ENCODE measurements at places on chromosomes 6 and 20. TPM values are rescaled to one million over a fixed set of nuclear protein-coding genes. Genes with fewer than 3 reads are reported as not detected.
A peak's percentile ranks its signal among the peaks of the same experiment; 100 is the strongest.

- DNase-seq: no peak
Measured at GRCh38 chr6:26126394-26127235, 39.4 kb downstream of the HFE start.

GRCh38 chr6:27829453-27830211 is 82.6 kb downstream of the OR2B2 start:
- no peak for DNase-seq

DNA sequence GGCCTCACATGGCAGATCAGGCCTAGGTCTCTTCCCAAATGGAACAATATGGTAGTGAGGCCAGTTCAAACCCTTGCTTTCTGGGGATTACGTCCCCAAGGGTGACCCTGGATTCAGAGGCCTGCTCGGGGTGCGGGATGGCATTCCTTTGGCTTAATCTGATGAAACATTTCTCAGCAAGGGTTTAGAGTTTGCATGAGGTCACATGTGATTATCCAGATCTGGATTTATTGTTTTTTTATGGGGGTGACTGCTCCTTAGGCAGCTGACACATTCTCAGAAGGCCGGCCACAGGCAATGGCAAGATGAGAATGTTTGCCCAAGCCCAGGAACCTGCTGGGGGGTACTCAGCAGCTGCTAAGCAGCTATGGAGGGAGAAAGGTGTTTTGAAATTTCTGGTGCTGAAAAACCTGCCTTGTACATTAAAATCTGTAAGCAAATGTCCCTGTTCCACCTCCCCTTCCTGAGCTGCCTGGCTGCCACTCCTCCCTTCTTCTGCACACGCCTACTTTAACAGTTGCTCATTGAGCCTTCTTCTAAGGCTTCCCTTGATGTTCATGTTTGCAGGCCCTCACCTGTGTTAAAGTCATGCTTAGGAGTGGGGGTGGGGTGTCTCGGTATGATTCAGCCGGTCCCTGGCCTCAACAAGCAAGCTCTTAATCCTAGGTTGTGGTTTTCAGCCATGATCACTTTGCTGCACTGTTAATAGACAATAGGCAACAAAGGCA is 37.9 kb upstream of the FUCA2 start:
- peak; percentile 83 for DNase-seq

GRCh38 chr6:64113704-64114103 is 478.1 kb downstream of the PHF3 start:
- DNase-seq: no peak

The PRDM13 gene
- not detected for total RNA-seq

GRCh38 chr6:143039548-143039947 is 21.1 kb upstream of the AIG1 start:
- no peak for DNase-seq

The MYB gene
- total RNA-seq: 19.4 TPM

DNA sequence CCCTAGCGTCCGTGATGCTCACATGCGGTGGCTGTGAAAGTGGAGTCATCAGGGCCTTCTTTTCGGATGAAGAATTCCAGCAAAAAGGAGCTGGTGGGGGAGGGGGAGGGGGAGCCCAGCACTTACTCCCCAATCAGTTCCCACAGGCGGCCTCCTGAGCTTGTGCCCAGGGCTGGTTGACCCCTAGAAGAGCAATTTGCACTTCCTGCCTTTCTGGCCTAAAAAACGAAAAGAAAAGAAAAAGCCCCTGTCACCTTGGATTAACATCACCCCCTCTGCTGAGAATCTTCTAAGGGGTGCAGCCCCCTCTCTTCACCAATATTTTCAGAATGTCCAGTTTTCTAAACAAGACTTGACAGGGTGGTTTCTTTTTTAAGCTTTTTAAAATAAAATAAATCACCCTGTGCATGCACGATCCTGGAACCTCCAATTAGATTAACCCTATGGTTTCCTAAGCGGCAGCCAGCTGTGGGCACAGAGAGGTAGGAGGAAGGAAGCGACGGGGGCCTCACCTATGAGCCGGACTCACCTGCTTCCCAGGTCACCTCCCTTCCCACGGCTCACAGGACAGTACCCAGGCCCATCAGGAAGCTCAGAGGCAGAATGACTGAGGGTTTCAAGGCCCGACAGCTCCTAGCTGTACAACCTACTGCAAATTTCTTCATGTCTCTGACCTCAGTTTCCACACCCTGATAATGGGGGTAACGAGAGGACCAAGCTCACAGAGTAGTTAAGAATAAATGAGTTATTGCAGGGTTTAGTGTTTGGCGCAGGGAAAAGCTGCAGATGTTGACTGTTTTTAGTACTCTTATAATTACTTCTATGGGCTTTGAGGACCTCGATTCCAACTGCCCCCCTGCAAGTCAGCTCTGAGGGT is 10.5 kb upstream of the TGM2 start:
- no peak for DNase-seq

DNA sequence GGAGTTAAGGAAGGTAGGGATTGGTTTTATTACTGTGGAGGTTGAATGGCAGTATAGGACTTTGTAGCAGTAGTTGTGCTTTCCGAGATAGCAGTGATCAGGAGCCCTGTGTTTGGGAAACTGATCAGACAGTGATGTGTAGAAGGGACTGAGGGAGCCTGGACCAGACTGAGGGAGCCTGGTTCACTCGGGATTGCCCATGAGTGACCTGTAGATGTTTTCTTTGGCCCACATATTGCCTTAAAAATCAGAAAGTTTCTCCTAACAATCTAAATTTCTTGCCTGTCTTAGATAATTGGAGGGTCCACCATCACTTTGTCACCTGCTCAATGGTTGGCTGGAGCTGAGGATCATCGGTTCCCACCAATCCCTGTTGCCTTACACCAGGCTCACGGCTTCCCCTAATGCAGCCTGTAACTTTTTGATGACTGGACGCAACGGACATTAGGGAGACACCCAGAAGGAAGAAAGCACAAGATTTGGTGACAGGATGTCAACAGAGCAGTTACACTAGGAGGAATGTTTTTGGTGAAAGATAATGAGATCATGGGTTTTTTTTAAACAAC is 1.1 kb downstream of the CDS2 start:
- no peak for DNase-seq

DNA sequence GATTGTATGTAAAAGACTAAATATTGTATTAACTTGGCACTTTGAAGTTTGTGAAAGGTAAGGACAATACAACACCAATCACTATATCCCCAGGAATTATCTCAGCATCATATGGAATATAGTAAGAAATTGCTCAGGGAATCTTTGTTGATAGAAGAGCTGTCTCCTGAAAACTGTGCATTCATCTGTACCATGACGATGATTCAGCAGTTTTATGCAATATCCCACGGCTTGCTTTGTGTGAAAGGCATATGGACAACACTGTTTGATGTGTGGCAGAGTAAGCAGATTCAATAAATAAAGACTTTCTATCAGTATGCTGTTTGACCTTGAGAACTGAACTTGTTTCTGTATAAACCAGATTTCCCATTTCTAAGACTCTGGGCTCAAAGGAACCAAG is 147.5 kb upstream of the PLN start:
- DNase-seq: no peak

The RNF182 gene
- not detected for total RNA-seq

GRCh38 chr6:12849809-12850198 is 133.2 kb downstream of the PHACTR1 start:
- DNase-seq: no peak

The COL20A1 gene
- total RNA-seq: not detected

DNA sequence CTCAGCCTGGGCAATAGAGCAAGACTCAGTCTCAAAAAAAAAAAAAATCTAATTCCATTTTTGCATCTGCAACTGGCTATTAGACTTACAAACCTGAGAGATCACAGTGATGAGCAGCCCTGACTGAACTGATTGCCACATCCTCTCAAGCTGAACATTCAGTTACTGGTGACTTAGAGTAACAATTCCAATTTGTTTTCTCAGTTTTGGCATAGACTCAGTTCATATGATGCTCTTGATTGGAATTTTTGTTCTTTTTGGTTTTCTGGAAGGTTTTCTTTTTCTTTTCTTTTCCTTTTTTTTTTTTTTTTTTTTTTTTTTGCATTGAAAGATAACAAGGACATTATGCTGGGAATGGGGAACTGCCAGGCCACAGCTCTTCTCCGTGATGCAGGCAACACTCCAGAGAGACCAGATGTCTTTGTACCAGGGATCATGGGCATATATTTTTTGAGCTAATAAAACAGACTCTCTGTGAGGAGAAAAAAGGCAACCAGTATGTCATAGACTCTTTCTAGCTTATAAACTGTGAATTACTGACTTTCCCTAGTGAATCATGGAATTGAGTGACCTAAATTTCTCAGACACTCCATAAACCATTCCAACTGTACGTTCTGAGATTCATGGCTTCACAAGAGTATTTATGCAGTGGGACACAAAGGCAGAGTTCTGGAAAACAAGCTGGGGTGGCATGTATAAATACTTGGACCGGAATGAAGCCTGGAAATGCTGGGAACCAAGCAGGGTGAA is 86.0 kb upstream of the SLC2A12 start:
- no peak for DNase-seq

The CTAGE9 gene
- not detected for total RNA-seq

- no peak for DNase-seq
Measured at GRCh38 chr20:53866794-53867740, 203.3 kb downstream of the BCAS1 start.

- DNase-seq: no peak
Measured at GRCh38 chr6:170367241-170367640, 60.7 kb downstream of the FAM120B start.

GRCh38 chr20:17518339-17519052 is 12.7 kb downstream of the BFSP1 start:
- no peak for DNase-seq
